GM06990 (cell line): ENCODE measurements at places on chromosomes 16 and 17.

GRCh38 chr17:28467456-28468025 is 5.9 kb upstream of the SLC13A2 start:
- no peak for DNase-seq

- no peak for DNase-seq
Measured at GRCh38 chr16:25693631-25694030, 1.9 kb downstream of the HS3ST4 start.

- DNase-seq, result no peak
Measured at GRCh38 chr17:49290690-49291359, 60.2 kb upstream of the PHOSPHO1 start.

GRCh38 chr17:42422958-42423712 is at the start of gene CAVIN1:
Gene CAVIN1 (minus strand): TSS chr17:42423256. CDS start chr17:42423097, 159 bp downstream.
- DNase-seq, result no peak

DNA sequence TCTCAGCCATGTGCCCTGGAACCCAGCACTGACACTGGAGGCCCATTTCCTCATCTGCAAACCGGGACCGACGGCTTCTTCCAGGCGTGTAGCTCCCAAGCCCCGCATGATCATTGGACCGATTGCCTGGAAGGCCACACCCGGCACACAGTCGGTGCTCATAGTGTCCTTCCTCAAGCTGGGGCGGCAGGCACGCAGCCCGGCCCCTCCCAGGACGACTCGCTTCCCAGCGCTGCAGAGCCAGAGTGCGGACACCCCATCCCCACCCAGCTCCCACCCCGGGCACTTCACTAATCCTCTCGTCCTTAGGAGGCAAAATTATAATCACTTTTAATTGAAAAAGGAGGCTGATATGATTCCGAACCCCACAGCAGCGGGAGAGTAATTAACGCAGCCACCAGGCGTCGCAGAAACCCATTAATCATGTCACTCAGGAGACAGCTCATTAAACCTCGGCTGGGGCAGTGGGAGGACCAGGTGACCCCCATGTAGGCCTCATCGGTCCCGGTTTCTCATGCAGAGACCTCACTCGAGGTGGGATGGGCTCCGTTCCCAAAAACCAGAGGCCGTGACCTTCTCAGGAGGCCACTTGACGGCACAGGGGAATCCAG is 33.1 kb downstream of the ZNF469 start:
- no peak for DNase-seq

GRCh38 chr16:10345629-10346028 is 40.2 kb upstream of the ATF7IP2 start:
- no peak for DNase-seq

DNA sequence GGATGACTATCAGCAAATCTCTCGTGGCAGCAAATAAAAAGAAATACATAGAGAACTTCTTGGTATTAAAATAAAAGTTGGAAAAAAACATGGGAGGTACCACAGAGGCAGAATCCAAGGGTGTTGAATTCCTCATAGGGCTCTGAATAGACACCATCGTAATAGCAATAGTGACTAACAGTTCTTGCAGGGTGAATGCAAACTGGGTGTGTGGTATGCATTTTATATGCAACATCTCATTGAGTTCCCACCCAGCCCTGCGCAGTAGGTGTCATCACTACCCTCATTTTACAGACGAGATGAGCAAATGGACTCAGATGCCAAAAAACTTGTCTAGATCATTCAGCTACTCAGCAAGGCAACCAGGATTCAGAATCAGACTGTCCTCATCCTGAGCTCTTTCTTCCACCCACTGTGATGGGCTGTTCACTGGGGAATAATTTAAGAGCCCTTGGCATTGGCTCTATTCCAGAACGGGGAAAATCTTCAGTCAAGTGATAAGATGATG is 354.6 kb upstream of the CDH11 start:
- DNase-seq, result no peak

GRCh38 chr17:80455336-80455710 is 21.1 kb downstream of the NPTX1 start:
- no peak for DNase-seq

- no peak for DNase-seq
Measured at GRCh38 chr16:10339777-10340732, 45.8 kb upstream of the ATF7IP2 start.

DNA sequence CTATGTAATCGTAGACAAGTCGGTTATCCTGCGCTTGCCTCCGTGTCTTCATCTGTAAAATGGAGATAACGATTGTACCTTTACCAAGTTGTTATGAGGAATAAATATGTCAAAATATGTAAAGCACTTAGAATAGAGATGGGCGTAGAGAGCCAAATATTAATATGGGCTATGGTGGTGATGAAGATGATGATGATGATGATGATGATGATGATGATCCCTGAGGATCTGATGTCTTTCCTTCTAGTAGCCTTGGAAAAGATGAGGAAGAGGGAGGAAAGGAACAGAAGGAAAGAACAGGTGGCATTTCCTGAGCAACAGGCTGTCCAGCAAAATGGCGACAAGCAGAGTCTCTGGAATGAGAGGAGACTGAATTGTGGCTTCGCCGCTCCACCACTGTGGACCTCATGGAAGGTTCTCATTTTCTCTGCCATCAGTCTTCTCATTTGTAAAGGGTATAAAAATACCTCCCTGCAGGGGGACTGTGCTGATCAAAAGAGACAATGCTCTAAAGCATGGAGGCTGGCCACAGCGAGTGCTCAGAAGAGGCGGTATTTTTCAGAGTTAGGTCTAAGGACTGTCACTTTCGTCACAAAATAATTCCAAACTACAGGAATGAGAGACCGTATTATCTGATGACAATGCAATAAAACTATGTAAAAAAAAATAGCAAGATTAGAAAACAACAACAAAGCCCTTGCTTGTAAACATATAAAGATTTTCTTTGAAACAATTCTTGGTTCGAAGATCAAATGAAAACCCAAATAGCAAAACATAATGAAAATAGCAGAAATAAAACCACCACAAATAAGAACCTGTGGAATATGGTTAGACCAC is 17.2 kb upstream of the RCVRN start:
- no peak for DNase-seq

DNA sequence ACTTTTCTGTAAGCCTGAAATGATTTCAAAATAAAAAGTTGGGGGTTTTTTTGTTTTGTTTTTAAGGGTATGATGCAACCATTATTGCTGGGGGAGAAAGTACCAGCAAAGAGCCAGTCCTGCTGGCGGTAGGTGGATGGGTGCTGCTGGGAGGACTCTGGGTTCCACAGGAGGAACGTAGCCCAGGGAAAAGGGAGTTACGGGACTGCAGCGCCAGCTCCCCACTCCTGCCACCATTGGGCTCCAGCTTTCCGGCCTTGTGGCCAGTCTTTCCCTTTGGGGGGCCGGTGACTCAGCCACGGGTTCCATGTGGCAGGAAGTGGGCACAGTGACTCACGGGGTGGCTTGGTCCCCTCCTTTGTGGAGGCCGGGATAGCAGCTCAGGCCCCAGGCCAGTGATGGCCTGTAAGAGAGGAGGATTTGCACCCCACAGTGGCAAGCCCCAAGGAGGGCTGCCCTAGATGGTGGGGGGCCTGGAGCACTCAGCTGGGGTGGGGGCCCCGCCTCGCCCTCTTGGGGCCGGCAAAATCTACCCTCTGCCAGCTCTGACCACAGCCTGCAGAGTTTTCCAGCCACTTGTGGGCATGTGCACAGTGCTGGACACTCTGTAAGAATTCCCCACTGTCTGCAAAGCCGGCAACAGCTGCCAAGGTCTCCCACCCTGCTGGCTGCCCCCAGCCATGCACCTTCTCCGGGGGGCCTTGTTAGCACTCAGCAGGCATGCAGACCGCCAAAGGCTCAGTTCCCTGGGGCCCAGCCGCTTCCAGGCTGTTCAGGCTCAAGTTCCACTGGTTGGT is 30.4 kb downstream of the SOCS3 start:
- DNase-seq, result no peak

GRCh38 chr16:15576960-15577958 is 65.7 kb downstream of the MARF1 start:
- no peak for DNase-seq

DNA sequence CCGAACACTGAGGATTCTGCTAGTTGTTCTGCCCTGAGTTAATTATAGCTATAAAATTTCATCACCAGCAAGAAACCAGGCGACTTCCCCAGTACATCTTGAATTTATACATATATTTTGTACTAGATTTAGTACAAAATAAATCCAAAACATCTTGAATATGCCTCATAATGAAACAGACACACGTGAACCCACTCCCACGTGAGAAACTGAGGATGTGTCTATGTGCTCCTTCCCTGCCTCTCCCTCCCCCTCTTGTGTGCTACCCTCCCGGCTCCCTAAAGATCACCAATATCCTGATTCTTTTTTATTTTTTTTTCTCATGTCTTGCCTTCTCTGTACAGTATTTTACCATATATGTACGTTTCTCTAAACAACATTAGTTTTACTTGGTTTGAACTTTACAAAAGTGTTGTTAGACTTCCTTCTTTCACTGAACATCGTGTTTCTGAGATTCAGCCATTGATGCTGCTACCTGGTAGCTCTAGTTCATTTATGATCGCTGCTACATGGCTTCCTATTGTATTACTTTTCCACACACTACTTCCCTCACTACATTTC is 1.1 kb upstream of the LCMT1 start:
- no peak for DNase-seq

DNA sequence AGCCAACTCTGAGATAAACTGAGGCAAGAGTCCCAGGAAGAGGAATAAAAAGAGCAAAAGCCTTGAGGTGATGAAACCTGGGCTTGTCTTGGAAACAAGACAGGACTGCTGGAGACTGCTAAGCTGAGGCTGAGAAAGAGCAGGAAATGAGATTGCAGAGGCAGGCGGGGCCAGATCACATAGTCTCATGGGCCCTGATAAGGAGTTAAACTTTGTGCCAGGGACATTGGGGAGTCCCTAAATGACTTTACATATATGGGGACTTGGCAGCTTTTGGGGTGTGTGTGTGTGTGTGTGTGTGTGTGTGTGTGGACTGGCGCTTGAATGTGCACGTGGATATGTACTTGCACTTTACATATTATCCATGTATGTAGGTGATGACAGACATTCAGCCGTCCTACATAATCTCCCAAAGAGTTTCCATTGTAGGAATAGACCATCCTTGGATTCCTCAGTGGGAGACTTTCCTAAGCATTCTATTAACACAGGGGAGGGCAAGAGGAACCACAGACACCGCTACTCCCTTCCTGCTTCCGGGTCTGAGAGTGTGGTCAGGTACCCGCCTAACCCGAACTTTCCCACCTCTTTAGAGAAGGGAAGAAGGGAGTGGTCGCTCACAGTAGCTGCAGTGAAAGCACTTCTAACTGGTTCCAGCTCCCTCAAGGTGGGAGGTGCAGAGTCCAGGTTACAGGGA is 123.1 kb downstream of the LYRM1 start:
- DNase-seq, result no peak

DNA sequence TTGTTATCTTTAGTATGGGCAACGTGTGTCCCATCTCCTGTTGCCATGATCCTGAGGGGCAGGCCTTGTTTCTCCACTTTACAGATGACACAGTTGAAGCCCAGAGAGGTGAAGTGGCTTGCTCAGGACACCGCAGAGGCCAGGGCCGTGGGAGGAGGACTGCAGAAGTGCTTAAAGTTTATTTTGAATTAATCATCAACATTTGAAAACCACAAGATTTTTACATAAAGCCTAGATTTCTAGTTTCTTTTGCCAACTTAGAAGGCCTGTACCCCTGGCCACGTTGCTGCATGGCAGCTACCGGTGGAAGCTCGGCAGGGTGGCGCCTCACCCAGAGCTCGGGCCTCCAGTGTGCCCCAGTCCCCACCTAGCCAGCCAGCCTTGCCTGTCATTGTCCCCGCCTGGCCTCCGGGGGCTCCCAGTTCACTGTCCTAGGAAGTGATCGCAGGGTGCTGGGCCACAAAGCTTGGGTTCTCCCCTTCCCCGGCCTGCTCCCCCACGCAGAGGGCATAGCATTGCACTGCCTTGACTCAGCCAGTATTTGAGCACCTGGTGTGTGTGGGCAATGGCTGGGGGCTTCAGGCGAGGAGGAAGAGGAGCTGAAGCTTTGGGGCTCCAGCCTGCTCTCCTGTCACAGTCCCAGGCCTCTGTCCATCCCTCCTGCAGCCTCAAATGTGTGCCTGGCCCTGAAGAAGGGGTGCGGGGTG is 14.8 kb upstream of the ADCY7 start:
- DNase-seq, result no peak

GRCh38 chr17:75181608-75182318 is 996 bp downstream of the SUMO2 start:
- peak; percentile 26 for DNase-seq

- no peak for DNase-seq
Measured at GRCh38 chr17:45319239-45319703, 2.5 kb upstream of the MAP3K14 start.

- no peak for DNase-seq
Measured at GRCh38 chr16:24052329-24053098, 203.6 kb upstream of the CACNG3 start.

DNA sequence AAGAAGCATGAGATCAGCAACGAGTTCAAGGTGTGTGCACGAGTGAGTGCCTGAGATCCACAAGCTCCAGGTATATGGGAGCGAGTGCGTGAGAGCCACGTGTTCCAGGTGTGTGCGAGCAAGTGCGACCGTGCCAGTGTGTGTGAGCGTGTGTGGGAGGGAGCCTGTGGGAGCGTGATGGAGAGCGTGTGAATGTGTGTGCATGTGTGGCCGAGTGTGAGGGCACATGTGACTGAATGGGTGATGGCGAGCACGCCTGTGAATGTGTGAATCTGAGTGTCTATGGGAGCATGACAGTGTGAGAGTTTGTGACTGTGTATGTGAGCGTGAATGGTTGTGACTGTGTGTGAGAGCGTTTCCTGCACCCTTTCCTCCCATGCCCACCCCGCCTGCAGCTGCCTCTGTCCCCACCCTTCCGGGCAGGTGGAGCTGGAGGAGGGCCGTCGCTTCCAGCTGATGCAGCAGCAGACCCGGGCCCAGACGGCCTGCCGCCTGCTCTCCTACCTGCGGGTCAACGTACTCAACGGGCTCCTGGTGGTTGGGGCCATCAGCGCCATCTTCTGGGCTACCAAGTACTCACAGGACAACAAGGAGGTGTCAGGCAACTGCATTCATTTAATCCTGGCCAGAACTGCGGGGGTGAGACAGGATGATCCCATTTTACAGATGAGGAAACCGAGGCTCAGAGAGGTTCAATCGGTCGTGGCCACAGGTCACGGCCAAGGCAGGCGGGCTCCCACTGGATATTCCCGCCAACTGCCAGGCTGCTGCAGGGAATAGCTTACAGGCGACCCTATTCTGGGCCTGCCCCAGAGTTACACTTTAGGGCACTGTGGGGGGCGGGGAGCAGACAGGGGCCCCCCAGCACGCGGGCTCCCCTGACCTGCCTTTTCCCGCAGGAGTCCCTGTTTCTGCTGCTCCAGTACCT is 3.7 kb downstream of the TMC8 start:
- peak; percentile 81 for DNase-seq

- no peak for DNase-seq
Measured at GRCh38 chr16:78483124-78483992, 383.9 kb downstream of the WWOX start.

GRCh38 chr17:80636361-80637018 is 91.9 kb downstream of the RPTOR start:
- DNase-seq, result peak; percentile 28
